ENCODE measurements at places on chromosomes 13 and 19.

- DNase-seq, result no peak
These were observed 186.2 kb upstream of the PCDH9 start for GRCh38 chr13:67416047-67416925.

GRCh38 chr19:51702103-51702824 is 9.1 kb downstream of the SPACA6 start:
- peak; percentile 55 for DNase-seq

GRCh38 chr19:19434483-19435045 is 29.1 kb downstream of the GATAD2A start:
- no peak for DNase-seq

GRCh38 chr19:4374498-4375163 is 25.7 kb downstream of the SH3GL1 start:
- DNase-seq, result no peak

GRCh38 chr13:34153428-34154180 is 335.7 kb downstream of the RFC3 start:
- DNase-seq, result no peak

GRCh38 chr13:77535448-77535847 is at the start of gene SCEL:
Gene SCEL, plus strand, starts transcription at chr13:77535706. Its CDS starts 20,170 bp downstream, at chr13:77555876.
- no peak for DNase-seq

DNA sequence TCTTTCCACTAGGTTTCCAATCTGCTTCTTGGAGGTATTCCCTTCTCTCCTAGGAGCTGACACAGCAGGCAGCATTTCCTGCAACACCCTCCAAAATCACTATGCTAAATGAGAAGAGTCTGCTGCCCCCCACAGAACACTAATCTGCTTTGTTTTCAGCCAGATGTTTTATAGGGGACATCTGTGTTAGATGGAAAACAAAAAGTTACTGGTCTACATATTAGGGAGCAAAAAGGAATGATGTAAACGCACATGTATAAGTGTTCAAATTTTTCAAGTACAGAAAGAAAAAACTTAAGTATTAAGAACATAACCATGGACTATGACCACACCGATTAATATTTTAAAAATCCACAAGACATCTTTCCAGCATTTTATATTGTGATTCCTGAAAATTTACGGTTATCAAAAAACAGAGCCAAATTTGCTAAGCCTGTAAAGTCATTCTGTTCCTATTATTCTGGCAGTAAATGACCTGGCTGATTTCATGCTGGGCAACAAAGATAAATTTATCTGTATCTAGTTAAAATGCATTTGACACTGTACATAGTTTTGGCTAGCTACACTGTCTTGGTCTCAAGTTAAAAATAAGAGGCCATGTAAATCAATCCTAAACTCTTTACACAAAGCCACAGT is 63.3 kb downstream of the DCLK1 start:
- no peak for DNase-seq

GRCh38 chr13:96141032-96141431 is 51.1 kb downstream of the HS6ST3 start:
- DNase-seq, result no peak

DNA sequence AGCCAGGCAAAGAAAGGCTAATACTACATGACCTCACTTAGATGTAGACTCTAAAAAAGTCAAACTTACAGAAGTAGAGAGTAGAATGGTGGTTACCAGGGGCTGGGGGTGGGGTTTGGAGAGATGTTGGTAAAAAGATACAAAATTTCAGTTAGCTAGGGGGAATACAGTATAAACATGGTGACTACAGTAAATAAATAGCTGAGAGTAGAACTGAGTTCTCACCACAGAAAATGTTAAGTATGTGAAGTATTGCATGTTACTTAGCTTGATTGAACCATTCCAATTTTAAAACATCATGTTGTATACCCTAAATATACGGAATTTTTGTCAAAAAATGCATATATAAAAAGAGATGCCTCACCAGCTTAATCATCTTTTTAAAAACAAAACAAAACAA is 67.5 kb upstream of the DOCK9 start:
- no peak for DNase-seq

GRCh38 chr13:73242515-73243015 is 183.8 kb downstream of the KLF5 start:
- no peak for DNase-seq

DNA sequence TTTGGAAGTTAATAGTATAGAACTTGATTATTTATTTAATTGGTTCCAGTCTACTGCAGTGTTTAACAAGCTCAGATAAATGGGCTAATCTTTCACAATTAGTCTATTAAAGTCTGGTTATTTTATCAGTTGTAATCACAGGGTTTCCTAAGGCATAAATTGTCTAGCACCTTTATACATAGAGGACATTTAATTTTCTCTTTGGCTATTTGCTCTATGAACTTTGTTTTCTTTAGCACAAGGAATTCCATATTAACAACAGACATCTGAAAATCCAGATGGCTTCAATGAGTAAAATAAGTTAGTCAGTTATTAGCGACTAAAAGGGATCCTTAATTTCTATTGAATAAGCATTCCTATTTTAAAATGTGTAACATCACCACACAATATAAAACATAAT is 1350.8 kb upstream of the SLC10A2 start:
- no peak for DNase-seq

- no peak for DNase-seq
These were observed 1.2 kb upstream of the ZNF225 start for GRCh38 chr19:44111910-44112463.

DNA sequence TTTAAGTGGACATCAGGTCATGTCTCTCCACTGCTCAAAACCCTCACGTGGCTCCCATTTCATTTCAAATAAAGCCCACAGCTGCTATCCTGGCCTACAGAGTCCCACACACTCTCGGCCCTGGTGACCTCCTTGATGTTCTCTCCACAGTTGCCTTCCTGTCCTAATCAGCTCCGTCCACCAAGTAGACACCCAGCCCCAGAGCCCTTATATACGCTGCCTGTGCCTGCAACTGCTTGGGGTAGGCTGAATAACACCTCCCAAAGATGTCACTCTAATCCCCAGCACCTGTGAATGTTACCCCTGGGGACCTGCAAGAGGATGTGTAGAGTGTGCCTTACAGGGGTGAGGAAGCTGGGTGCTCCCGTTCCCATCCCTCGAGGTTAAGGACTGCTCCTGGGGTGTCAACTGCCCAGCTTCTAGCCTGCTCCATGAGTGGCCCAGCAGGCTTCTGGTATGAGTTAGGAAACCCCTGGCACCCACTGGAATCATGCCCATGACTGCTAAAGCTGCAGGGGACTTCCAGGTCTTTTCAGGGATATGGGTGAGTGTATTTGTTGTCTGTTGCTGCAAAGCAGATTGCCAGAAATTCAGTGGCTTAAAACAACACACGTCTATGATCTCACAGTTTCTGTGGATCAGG is 6.0 kb downstream of the FAM187B start:
- DNase-seq, result no peak

DNA sequence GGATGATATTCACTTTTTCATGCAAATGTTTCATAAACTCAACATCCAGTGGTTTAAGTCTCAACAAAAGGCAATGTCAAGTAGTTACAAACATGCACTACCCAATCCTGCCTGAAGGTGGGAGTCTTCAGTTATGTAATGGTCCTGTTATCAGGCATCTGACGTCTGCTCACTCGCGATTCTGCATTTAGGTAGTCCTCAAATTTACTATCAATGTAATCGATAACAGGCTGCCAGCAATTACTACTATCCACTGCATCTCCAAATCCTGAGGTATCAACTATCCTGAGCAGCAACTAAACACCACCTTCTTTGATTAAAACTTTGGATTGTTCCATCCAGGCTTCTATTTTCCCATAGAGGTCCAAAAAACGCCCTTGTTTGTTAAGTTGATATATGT is 51.2 kb downstream of the NLRP12 start:
- DNase-seq, result peak; percentile 57

- no peak for DNase-seq
These were observed 6.7 kb downstream of the KHSRP start for GRCh38 chr19:6417713-6418561.

GRCh38 chr13:87244256-87244890 is 426.8 kb upstream of the SLITRK5 start:
- no peak for DNase-seq

DNA sequence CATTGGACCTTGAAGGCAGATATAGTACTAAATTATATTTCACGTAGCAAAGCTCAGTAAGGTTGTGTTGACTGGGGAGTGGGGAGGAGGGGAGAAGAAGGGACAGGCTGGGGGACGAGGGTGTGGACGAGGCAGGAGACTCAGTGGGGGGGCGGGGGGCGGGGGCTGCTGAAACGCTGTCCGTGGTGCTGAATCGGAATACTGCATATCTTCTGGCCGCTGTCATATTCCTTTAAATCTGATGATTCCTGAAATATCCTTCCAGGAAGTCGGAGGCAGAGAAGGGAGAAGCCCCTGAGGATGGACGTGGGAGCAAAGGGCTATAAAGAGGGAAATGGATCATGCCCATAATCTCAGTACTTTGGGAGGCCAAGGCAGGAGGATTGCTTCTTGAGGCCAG is 34.7 kb upstream of the CASP14 start:
- DNase-seq, result no peak

GRCh38 chr19:5074407-5074806 is 105.5 kb downstream of the KDM4B start:
- no peak for DNase-seq

DNA sequence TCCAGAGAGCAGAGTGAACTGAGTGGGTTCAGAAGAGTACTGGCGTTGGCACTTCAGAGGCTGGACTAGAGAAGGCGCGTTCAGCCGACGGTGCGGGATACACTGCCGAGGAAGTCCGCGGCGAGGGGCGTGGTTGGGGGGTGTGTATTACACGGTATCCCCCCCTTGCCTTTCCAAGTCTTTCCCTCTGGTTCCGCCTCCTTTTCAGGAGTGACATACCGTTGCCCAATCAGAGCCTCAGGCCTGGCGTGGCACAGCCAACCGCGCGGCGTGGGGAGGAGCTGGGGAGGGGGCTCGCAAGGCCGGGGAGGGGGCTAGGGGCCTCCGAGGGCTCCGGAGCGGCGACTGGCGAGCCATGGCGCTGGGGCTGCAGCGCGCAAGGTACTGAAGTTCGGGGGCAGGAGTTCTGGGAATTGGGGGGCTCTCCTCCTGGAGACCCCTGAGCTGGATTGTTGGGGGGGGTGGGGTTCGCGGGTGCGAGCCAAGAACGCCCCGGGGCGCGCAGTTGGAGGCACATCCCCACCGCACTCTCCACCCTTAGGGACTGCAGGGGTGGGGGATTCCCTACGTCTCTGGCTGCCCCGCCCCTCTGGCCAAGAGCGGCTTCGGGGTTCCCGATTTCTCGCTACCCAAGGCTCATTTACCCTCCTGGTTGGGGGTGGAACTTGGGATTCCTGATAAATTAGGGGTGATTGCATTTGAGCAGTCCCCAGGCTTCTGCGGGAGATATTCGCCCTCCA is at the start of gene HIF3A:
Gene HIF3A (plus strand): TSS at position 321 of the 740 bp plus-strand sequence. CDS start 35 bp downstream, at position 356.
- DNase-seq, result no peak

DNA sequence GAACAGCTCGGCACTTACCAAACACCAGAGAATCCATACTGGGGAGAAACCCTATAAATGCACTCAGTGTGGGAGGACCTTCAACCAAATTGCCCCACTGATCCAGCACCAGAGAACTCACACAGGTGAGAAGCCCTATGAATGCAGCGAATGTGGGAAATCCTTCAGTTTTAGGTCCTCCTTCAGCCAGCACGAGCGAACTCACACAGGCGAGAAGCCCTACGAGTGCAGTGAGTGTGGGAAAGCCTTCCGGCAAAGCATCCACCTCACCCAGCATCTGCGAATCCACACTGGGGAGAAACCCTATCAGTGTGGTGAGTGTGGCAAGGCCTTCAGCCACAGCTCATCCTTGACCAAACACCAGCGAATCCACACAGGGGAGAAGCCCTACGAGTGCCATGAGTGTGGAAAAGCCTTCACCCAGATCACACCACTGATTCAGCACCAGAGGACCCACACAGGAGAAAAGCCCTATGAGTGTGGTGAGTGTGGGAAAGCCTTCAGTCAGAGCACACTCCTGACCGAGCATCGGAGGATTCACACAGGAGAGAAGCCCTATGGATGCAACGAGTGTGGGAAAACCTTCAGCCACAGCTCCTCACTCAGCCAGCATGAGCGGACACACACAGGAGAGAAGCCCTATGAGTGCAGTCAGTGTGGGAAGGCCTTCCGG is 8.3 kb downstream of the ZNF135 start:
- DNase-seq, result no peak

DNA sequence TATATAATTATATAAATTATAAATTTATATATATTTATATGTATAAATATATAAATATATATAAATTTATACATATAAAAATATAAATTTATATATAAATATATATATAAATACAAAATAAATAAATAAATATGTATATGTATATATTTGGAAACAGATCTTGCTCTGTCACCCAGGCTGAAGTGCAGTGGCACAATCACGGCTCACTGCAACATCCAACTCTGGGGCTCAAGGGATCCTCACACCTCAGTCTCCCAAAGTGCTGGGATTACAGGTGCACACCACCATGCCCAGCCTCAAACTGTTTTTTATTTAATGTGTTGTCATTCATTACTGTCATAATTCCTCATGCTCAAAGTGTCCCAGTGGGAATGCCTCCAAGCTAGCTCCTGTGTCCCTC is 25.2 kb upstream of the PDCD5 start:
- no peak for DNase-seq

GRCh38 chr19:16541526-16542044 is 652 bp downstream of the CHERP start:
- DNase-seq, result no peak

GRCh38 chr13:45847554-45848224 is 3.9 kb downstream of the SIAH3 start:
- peak; percentile 22 for DNase-seq

DNA sequence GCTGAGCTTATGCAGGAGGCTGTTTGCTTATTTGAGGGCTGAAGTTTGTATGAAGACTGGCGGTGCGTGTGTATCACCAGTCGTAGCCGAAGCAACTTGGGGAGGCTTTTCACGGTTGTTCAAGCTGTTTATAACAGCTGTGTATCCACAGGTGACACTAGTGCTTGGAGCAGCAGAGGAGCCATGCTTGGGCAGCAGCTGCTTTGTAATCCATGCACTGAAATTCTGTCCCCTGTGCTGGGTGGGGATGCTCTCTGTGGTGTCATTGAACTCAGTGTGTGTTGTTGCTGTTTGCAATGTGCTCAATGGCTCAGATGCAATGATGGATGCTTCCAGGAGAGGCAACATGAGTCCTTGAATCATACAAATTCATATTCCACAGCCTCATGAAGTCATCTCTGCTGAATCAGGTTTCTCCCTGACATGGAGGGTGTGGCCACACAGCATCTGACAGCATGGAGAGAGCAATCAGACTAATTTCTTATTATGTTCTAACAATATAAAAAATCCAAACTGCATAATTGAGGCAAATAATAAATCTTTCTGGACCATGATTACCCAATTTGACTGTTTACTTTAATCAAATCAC is 18.8 kb upstream of the GTF3A start:
- no peak for DNase-seq

- no peak for DNase-seq
These were observed 435 bp downstream of the SBK3 start for GRCh38 chr19:55544776-55545439.

DNA sequence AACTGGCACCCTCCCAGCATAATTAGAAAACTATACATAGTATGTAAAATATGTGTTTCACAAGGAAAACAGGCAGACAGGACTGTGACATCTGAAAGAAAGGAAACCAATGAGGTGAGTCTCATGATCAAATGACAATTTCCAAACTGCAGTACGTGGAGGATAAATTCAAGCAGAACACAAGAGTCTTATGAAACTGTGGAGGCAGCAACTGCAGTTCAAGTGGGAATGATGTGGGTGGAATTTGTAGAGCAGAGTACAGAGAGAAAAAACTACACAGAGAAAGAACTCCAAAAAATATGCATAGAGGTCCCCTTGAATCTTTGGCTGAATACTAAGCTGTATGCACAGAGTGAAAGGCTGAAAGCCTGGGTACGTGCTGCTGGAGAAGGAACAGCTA is 9.7 kb downstream of the SIGLEC6 start:
- DNase-seq, result no peak

GRCh38 chr13:44802491-44802890 is 186.8 kb downstream of the NUFIP1 start:
- DNase-seq, result no peak
